Stimulated activated CD4-positive, alpha-beta T cell treated with anti-CD3 and anti-CD28 coated beads, Interleukin-1b, Interleukin-23, amount 100 ng/mL, for 48 hours (primary cell): ENCODE measurements at places on chromosomes 6 and 20.
A peak's percentile ranks its signal among the peaks of the same experiment; 100 is the strongest.

GRCh38 chr20:64223526-64224067, 32.0 kb upstream of the PCMTD2 start:
- DNase-seq = no peak

DNA sequence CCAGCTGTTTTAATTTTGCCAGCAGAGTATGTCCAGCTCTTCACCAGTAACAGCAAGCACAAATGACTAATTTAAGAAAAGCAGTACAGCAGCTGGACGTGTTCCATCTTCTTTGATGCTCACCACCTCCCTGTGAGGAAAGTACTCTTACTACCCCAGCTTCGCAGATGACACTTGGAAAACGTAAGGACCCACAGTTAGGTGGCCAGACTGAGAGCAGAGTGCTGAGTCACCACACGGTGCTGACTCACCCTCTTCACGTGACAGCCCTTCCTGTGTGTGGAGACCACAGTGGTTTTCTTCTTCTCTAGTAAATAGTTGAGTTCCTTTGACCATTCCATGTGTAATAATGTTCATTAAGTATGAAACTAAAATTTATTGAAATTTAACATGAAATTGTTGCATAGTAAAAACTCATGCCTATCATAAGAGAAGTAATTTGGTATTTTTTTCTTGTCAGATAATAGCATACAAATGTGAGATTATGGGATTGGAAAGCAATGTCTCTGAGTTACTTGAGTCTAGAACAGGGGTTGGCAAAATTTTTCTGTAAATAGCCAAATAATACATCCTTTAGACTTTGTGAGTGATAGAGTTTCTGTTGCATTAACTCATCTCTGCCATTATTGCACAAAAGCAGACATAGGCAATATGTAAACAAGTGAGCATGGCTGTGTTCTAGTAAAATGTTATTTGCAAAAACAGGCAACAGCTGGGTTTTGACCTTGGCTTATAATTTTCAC, 76.6 kb downstream of the SLX4IP start:
- DNase-seq = peak; percentile 72

DNA sequence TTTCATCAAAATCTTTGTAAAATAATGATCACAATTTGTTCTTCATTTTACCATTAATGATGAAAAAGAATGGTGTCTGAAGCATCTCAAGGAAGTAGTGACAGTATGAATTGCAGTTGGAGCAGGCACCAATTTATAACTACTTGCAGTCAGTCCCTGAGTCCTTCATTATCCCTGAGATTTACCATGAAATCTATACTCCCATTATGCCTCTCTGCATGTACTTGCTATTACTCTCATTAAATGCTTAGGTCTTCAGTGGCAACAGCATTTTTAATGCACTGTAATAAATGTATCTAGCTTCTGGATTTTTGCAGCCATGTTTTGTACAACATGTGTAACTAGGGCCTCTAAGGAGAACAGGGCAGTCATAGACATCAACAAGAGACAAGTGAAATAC, 708.8 kb downstream of the EYS start:
- DNase-seq = no peak

DNA sequence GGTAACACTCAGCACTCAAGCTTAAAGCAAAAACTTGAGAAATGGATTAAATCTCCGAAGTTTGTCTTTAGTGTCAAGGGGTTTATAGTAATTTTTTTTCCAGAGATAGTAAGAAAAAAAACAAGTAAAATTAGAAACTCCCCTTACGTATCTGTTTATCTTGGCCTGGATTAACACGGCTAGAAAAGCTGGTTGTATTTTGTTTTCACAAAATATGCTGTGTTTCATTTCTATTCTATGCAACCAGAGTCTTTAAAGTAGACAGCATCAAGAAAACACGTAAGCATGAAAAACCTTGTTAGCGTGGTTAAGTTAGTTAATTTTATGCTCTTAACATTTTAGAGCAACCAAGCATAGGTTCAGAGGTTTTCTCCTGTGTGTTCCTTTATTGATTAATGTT, 21.8 kb upstream of the ERVFRD-1 start:
- DNase-seq = no peak

GRCh38 chr20:1266167-1266973, at the start of gene SNPH:
SNPH (plus strand) TSS chr20:1266294; CDS start chr20:1296240, 29,946 bp downstream.
- DNase-seq = peak; percentile 69

- DNase-seq = no peak
These were observed 3.2 kb downstream of the RRBP1 start for GRCh38 chr20:17678886-17679285.

GRCh38 chr6:44575644-44576043, 188.1 kb downstream of the CDC5L start:
- DNase-seq = no peak

GRCh38 chr6:32933661-32934085, 7.2 kb downstream of the HLA-DMB start:
- peak; percentile 67 for DNase-seq

DNA sequence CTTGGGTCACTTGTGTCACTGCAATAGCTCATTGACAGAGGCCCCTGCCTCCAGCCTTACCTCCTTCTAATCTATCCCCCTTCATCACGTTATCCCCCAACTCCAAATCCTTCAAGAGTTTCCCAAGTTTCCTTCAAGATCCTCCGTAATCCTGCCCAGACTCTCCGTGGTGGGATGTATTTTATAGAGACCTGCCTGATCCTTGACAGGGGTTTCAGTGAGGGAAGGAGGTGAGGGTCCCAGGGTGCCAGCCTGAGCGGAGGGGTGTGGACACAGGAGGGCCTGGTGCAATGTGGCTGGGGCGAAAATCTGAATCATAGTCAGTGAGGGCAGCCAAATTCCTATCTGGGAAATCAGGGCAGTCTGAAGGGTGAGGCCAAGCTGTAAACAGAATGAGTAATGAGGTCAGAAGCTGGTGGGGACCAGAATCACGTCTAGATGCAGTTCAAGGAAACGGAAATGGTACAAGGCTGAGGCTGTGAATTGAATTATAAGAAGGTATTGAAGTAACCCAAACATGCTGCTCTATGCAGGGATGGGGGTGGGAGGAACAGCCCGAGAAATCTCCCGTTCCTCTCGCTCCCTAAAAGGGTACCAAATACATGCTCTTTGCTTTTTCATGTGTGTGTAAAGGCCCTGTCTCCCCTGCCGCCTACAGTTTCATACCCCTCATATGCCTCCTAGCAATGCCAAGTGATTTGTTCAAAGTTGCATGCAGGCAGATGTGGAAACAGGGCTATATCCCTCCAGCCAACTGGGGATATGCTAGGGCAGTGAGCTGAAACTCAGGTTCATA, 35.4 kb upstream of the PIM1 start:
- DNase-seq = no peak

GRCh38 chr6:46781478-46782378, 11.5 kb upstream of the MEP1A start:
- DNase-seq = peak; percentile 21

DNA sequence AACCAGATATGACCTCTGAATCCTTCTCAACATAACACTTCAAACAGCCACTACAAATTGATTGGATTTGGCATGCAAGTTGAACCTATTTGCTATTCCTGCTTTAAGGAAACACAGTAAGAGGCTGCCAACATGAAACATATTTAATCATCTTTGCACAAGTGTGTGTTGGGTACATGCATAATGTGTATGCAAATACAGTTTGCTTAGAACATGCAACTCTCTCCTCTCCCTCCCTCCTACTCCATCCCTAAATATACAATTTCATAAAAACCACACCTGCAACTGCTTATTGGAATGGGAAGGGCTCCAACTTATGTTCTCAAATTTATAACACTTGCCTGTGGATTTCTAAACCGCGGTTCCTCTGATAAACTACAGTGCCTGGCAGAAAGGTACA, 71.5 kb downstream of the CD83 start:
- DNase-seq = no peak

DNA sequence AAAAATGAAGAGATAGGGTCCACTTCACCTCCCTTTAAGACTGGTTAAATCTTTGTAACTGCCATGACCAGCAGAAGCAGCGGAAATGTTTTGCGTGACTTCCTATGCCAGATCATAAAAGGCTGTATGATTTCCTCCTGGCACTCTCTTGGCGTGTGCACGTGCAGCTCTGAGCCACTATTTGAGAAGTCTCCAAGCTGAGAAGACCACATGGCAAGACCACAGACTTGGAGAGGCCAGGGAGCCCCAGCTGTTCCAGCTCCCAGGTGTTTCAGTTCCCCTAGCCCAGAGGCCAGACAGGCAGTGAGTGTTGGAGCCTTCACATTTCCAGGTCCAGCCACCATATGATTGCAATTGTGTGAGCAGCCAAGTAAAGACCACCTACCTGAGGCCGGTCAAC, 259.3 kb upstream of the RIN2 start:
- no peak for DNase-seq

DNA sequence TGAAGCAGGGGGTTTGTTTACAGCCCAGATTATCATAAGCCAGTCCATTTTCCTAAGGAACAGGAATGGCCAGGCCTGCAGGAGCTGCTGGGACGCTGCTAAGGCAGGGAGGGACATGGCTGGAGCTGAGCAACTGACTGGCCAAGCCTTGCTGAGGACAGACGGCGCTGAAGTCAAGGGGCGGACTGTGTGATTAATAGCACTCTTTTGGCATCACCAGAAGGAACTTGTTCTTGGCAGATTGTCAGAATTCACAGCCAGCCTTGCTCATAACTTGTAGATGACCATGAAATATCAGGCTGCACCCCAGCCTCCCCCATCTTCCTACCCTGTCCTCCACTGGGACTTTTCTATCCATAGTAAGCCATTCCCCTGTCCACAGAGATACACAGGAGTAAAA, 218.8 kb upstream of the RNF24 start:
- DNase-seq = no peak

- no peak for DNase-seq
These were observed 17.8 kb upstream of the ASF1A start for GRCh38 chr6:118876198-118876597.
